ENCODE measurements at places on chromosomes 11 and 22.
A peak's percentile ranks its signal among the peaks of the same experiment; 100 is the strongest.

GRCh38 chr11:122331079-122331478, 215.1 kb upstream of the BLID start:
- DNase-seq, result no peak

DNA sequence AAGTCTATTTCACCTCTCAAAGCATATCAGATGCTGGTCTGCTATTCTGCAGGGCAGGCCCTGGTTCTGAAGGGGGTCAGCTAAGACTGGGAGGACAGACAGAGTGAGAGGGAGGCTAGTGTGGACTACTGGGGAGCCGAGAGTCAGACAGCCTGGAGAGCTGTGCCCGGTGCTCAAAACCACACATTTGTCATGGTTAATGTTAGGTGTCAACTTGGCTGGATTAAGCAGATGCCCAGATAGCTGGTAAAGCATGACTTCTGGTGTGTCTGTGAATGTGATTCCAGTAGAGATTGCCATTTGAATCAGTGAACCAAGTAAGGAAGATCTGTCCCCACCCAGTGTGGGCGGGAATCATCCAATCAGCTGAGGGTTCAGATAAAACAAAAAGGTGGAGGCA, 102.6 kb downstream of the SNX19 start:
- DNase-seq, result no peak

- peak; percentile 16 for DNase-seq
These were observed 50.0 kb upstream of the POU2AF1 start for GRCh38 chr11:111429066-111429506.

DNA sequence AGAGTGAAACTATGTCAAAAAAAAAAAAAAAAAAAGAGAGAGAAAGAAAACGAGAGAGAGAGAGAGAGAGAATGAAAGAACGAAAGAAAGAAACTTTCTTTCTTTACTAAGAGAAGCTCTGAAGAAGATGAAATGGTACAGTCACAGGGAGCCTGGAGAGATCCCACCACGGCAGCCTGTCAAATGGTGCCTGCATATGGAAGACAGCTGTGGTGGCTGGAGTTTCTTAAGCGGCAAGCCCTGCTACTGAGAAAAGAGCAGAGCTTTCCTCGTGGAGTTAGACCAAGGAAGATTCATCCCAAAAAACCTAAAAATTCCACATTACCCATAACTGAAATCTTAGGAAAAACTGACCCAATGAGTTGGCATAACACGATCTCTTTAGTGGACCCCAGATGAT, 66.7 kb downstream of the MICAL3 start:
- DNase-seq, result no peak

DNA sequence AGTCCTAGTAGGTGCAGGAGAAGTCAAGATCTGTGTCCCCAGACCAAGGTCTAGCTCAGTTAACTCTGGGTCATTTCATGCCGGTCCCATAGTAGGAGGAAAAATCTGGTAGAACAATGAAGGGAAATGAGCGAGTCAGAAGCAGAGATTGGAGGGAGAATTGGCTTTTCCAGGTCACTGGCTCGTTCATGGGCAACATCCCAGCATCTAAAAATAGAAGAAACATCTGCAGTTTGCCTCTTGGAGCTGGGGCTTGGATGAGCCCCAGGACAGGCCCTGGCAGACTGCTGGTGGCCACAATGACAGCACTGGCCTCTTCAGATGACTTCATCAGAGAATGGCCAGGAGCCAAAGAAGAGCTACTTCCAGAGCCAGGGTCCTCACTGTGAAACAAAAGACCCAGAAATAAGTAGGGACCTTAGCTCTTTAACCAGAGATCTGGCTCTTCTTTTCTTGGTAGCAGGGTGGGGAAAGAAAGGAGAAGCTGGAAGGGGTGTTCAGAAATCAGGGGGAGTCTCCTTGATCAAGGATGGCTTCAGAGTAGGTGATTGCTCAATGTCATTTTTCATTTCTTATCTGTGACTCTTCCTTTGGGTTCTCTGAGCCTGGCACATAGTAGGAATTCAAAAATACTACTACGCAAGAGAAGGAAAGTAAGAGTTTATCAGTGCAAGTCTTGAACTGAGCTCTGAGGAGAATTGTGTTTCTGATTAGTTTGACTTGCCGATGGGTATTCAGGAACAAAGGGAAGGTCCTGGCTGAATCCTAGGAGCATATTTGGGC, 102.6 kb downstream of the TMPRSS5 start:
- no peak for DNase-seq

- no peak for DNase-seq
These were observed 112.4 kb downstream of the KCNC1 start for GRCh38 chr11:17846852-17847453.

- DNase-seq, result no peak
These were observed 270.6 kb downstream of the FAT3 start for GRCh38 chr11:92495107-92495793.

- no peak for DNase-seq
These were observed 44.1 kb downstream of the RBFOX2 start for GRCh38 chr22:35984183-35985175.

DNA sequence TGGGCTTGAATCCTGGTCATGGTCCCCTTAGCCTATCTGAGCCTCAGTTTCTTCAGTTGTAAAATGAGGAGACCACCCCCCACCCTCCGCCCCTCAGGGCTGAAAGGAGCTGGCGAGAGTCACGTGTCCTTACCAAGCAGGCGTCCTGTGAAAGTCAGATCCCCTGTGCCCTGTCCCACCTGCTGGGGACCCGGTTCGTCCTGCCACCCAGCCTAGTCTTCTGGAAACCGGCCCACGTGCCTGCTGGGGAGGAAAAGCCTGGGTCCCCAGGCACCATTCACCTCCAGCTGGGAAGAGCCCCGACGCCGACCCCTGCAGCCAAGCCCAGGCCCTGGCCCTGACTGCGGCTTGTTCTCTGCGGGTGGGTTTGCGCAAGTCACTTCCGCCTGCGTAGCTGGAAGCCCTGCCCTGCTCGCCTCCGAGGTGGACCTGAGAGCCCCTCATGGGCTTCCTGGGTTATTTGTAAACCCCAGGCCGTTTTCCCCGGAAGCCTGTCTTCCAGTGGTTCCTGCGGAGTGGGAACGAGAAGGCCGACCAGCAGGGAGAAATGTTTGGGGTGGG, 679 bp upstream of the SSH3 start:
- no peak for DNase-seq

DNA sequence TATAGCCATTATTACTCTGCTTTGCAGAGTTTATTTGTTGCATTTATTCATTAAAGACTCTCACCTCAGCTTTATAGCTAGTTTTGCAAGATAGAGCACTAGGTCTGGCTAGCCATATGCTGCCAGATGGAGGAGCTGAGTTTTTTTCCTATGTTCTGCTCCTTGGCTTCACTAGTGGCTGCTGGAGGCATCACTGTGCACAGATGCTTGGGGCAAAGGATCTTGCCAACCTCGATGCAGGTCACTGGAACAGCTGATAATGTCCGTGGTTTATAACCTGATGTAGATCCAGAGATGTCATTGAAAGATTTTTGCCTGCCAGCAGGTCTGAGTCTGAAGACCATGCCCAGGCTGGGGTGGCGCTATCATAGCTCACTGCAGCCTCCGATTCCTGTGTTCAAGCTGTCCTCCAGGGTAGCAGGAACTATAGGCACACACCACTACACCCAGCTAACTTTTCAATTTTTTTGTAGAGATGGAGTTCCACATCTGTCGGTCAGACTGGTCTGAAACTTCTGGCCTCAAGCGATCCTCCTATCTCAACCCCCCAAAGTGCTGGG, 63.2 kb downstream of the PACS1 start:
- DNase-seq, result no peak

DNA sequence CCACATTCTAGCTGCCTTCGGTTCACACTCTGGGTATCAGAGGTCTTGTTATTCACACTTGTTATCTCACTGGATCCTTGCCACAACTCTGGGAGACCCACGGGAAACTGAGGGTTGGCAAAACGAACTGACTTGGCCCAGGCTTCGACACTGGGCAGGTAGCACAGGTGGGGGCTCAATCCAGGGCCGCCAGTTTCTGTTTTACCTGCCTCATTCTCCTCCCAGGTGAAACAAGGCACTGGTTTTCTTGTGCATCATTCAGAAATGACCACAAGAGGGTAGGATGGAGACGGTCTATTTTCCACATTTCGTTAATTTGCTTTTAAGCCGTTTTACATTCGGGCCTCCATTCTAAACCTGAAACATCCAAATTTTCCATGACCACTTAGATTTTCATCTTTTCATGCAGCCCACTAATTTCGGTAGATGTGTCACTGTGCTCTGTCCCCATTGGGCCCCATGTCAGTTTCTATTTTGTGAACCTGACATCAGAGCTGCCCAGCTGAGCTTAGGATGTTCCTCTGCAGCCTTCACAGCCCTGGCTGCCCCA, 108.1 kb downstream of the KIAA1671 start:
- no peak for DNase-seq

GRCh38 chr11:15724601-15725000, 609.9 kb downstream of the INSC start:
- DNase-seq, result no peak

DNA sequence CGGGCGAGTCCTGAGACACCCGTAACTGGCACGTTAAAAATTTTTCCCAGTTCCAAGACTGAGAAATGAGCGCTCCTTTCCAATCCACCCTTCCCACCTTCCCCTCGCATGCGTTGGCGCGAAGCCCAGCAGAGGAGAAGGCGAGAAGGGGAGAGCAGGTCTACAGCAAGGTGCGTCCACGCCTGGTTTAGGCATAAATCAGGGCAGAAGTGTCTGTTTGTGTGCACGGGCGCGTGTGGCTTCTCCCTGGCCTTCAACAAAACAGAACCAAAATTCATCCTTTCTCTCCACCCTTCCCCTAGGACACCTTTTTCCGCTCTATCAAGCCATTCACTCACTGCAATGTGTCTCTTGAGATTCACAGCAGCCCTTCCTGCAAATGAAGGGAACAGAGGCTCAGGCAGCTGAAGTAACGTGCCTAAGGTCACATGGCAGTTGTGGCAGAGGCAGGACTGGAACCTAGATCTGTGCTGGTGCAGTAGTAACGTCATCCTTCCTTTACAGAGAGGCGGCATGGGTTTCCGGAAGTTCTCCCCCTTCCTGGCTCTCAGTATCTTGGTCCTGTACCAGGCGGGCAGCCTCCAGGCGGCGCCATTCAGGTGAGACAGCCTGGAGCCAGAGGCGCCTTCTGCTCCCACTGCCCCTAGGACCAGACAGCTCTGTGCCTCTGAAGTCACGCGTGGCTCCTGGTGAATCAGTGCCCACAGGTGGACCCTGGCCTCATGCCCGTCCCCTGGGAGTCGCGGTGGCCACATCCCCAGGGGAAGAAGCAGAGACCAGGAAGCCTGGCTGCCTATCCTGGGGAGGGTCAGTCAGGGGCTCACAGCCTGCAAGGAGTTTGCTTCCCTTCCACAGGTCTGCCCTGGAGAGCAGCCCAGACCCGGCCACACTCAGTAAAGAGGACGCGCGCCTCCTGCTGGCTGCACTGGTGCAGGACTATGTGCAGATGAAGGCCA, 1.1 kb downstream of the CALCB start:
- peak; percentile 69 for DNase-seq

- DNase-seq, result no peak
These were observed 42.1 kb downstream of the PRDM10 start for GRCh38 chr11:129960216-129961214.

- no peak for DNase-seq
These were observed 7.7 kb downstream of the CCDC73 start for GRCh38 chr11:32786811-32787210.

- no peak for DNase-seq
These were observed 608.6 kb upstream of the KIRREL3 start for GRCh38 chr11:127609025-127609773.

Data from stimulated activated CD8-positive, alpha-beta memory T cell treated with anti-CD3 and anti-CD28 coated beads, Interleukin-12 subunit alpha, Interleukin-12 subunit beta, amount 100 ng/mL, for 1 hour (primary cell).